NCI-H526 treated with DMSO at 0.1 percent for 48 hours (cell line): ENCODE measurements at places on chromosomes 13 and 19.
A peak's percentile ranks its signal among the peaks of the same experiment; 100 is the strongest.

DNA sequence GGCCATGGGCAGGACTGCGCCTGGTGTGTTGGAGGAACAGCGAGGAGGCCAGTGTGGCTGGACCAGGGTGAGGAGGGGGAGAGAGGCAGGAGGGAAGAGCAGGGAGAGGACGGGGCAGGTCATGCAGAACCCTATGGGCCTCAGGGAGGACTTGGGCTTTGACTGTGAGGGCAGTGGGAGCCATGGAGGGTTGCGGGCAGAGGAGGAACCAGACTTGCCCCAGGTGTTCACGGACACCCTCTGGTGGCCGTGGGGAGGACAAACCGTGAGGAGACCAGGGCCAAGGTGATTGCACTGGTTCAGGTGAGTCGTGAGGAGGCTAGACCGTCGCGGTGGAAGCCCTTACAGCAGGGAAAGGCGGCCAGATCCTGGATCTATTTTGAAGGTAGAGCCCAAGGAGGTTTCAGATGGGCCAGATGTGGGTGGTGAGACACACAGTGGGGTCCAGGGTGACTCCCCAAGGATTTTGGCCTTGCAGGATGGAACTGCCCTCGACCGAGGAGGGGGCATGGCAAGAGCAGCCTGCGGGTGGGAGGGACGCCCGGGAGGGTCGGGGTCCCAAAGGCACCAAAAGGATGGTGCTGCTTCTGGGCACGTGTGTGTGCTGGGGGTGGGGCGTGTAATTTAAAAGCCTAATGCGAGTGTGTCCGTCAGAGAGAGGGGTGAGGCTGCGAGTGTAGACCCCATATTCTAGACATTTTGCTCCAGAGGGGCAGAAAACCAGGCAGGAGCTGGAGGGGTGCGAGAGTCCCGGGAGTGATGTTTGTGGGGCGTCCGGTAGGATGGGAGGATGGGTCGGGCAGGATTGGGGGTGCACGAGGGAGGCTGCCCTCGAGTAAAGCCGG is 2.7 kb upstream of the REXO1 start:
- no peak for DNase-seq

DNA sequence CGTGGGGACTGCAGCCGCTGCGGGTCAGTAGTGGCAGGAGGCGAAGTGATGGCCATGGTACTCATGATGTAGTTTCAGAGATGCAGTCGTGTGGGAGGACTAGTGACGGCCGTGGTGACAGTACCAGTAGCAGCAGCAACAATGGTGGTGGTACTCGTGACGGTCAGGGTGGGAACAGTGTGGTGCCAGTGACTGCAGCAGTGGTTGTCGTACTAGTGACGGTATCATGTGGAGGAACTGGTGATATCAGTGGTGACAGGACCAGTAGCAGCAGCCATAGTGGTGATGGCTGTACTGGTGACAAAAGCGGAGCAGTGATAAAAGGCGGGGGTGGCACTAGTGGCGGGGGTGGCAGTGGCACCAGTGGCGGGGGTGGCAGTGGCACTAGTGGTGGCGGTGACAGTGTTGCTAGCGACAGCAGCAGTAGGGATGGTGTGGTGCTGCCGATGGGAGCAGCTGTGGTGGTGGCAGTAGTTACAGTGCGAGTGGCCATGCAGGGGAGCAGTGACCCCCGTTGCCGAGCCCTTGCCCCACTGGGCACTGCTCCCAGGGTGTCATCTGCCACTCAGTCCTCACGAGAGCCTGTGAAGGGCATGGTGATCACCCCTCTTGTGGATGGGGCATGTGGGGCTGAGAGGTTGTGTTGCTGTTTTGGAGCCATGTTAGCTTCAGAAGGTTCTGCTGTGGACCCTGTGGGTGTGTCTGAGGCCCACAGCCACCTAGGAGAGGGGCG is 22.7 kb downstream of the ADPRHL1 start:
- DNase-seq = no peak

- no peak for DNase-seq
Observed at GRCh38 chr19:14972676-14973075, 7.0 kb downstream of the SLC1A6 start.

GRCh38 chr19:2474232-2475017 is 1.5 kb upstream of the GADD45B start:
- DNase-seq = no peak

DNA sequence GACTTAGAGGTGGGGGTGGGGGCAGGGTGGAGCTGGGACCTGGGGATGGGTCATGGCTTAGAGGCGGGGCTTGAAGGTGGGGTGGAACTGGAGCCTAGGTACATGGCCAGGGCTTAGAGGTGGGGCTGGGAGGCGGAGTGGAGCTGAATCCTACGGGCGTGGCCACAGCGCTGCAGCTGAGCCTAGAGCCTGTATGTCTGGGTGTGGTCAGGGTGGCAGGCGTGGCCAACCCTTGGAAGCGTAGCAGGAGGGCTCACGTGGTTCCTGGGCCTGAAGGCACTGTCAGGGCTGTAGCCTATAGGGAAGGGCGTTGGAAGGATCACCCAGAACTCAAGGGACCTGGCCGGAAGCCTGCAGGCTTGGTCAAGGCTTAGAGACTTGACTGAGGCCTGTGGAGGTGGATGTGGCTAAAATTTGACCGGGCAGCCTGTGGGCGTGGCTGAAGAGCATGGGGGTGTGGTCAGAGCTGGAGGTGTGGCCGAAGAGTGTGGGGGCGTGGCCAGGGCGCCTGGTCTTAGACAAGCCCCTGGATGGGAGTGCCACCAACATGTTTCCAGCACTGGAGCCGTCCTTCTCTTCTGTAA is 24.3 kb downstream of the COLGALT1 start:
- peak; percentile 50 for DNase-seq

GRCh38 chr19:30362156-30362754 is 9.9 kb upstream of the ZNF536 start:
- DNase-seq = no peak

DNA sequence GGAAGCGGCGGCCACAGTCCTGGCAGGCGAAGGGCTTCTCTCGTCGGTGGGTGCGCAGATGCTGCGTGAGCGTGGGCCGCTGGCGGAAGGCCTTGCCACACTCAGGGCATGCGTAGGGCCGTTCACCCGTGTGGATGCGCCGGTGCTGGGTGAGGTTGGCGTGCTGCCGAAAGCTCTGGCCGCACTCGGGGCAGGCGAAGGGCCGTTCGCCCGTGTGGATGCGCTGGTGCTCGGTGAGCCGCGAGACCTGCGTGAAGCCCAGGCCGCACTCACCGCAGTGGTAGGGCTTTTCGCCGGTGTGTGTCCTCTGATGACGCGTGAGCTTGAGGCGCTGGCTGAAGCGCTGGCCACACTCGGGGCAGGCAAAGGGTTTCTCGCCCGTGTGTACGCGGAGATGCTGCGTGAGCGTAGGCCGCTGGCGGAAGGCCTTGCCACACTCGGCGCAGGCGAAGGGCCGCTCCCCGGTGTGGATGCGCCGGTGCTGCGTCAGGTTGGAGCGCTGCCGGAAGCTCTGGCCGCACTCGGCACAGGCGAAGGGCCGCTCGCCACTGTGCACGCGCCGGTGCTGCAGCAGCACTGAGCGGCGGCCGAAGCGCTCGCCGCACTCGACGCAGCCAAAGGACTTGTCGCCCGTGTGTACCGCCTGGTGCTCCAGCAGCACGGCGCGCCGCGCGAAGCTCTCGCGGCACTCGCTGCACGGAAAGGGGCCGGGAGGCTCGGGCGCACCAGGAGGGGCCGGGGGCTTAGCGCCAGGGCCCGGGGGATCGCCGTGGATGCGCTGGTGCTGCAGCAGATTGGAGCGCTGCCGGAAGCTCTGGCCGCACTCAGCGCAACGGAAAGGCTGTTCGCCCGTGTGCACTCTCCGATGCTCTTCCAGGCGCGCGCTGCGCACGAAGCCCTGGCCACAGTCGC is 4.0 kb upstream of the UBE2M start:
- DNase-seq = no peak
